GM23248 (cell line): ENCODE measurements at places on chromosomes 12 and 14. TPM values are rescaled to one million over a fixed set of nuclear protein-coding genes. Genes with fewer than 3 reads are reported as not detected.

Gene MAP3K12
- total RNA-seq, result 36.5 and 37.4 TPM in 2 replicates

Gene ERBB3
- 3.3 and 3.5 TPM in 2 replicates for total RNA-seq

Gene OTX2
- not detected in 2 replicates for total RNA-seq

DNA sequence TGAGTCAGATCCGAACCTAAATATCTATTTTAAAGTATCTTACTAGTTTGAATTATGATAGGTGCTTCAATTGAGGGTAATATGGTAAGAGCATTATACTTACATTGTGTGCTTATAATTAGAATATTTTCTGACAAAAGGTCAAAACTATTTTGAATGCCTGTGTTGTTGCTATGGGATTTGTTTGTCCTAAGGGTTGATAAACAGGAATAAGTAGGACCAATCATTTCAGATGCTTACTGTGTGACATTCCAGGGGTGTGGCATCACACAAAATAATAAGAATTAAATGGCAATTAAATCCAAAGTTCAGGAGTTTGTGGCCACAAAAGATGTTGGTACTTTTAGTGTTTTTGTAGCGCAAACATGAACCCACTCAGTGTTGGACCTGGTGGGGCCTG lies 256.2 kb upstream of the DDHD1 start:
- no peaks in the 10 kb centered on the region for H3K27me3 ChIP-seq
- no peak overlapping the region for H3K27ac ChIP-seq
- peaks cover 23% of the 10 kb centered on the region for H3K4me1 ChIP-seq
- no peaks in the 10 kb centered on the region for H3K36me3 ChIP-seq

GRCh38 chr14:104942586-104942985 lies 17.9 kb downstream of the PLD4 start:
- no peak for DNase-seq
- no peak overlapping the region for H3K27ac ChIP-seq
- no peaks in the 10 kb centered on the region for H3K4me1 ChIP-seq
- no peaks in the 10 kb centered on the region for H3K36me3 ChIP-seq
- H3K27me3 ChIP-seq, result no peaks in the 10 kb centered on the region

DNA sequence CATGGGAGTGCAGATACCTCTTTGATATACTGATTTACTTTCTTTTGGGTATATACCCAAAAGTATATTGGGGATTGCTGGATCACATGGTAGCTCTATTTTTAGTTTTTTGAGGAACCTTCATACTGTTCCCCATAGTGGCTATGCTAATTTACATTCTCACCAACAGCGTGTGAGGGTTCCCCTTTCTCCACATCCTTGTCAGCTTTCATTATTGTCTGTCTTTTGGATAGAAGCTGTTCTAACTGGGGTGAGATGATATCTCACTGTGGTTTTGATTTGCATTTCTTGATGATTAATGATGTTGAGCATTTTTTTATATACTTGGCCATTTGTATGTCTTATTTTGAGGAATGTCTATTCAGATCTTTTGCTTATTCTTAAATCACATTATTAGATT lies 44.1 kb upstream of the JDP2 start:
- H3K4me1 ChIP-seq, result no peaks in the 10 kb centered on the region
- no peak for DNase-seq
- no peaks in the 10 kb centered on the region for H3K36me3 ChIP-seq
- H3K4me3 ChIP-seq, result no peak overlapping the region
- H3K27ac ChIP-seq, result no peak overlapping the region
- peaks cover 13% of the 10 kb centered on the region for H3K27me3 ChIP-seq

Gene RIMBP2
- total RNA-seq, result not detected in 2 replicates

- no peaks in the 10 kb centered on the region for H3K4me1 ChIP-seq
- no peaks in the 10 kb centered on the region for H3K36me3 ChIP-seq
- no peaks in the 10 kb centered on the region for H3K27me3 ChIP-seq
- no peak overlapping the region for H3K27ac ChIP-seq
Observed at GRCh38 chr12:85085066-85085465, 48.9 kb downstream of the LRRIQ1 start.

DNA sequence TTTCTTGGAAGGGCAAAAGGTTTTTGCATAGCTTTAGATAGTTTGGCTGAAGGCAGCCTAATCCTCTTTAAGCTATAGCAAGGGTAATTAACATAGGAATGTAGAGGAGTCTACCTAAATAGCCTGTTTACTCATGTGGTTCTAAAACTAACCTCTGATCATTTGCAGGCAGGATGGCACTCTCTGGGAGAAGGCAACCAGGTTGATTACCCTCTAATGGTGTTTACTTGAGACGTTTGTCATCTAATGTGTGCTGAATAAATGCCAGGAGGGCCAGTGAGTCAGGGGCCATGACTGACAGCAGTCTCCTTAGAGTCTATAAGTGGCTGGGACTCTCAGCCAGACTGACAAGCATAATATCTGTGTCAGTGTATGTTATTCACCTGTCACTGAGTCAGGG lies 286.4 kb downstream of the PCNX1 start:
- no peaks in the 10 kb centered on the region for H3K27me3 ChIP-seq
- DNase-seq, result no peak
- no peak overlapping the region for H3K27ac ChIP-seq
- H3K4me3 ChIP-seq, result no peak overlapping the region
- H3K36me3 ChIP-seq, result no peaks in the 10 kb centered on the region

GRCh38 chr12:46661110-46661845 lies 164.5 kb downstream of the SLC38A4 start:
- H3K36me3 ChIP-seq, result no peaks in the 10 kb centered on the region
- H3K4me3 ChIP-seq, result peak overlapping the region; percentile 45
- H3K4me1 ChIP-seq, result peaks cover 82% of the 10 kb centered on the region
- DNase-seq, result peak; percentile 87
- no peaks in the 10 kb centered on the region for H3K27me3 ChIP-seq

Gene MANSC4
- not detected in 2 replicates for total RNA-seq

Gene RBMS2
- total RNA-seq, result 23.8 and 28.7 TPM in 2 replicates

DNA sequence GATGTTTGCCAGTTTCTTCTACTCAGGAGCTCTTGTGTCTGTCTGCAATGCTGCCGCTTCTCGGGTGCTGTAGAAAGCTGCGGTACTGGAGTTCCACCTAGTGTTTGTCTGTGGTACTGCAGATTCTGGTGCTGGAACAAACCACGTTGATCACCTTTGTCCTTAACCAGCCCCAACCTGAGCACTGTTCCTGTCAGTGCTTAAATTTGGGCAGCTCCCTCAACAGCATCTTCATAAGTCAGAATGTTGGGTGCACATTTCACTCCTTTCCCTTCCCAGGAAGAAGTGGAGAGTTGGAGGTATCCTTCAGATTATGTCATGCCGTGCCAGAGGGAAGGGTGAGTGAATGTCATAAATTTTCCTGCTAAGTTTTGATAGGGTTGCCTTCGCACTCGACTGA lies 48.7 kb upstream of the LALBA start:
- H3K4me1 ChIP-seq, result no peaks in the 10 kb centered on the region
- no peak overlapping the region for H3K4me3 ChIP-seq
- H3K27me3 ChIP-seq, result 0 out of 2 replicates have a peak, but pooled peaks cover 6% of the 10 kb centered on the region
- no peak overlapping the region for H3K27ac ChIP-seq

DNA sequence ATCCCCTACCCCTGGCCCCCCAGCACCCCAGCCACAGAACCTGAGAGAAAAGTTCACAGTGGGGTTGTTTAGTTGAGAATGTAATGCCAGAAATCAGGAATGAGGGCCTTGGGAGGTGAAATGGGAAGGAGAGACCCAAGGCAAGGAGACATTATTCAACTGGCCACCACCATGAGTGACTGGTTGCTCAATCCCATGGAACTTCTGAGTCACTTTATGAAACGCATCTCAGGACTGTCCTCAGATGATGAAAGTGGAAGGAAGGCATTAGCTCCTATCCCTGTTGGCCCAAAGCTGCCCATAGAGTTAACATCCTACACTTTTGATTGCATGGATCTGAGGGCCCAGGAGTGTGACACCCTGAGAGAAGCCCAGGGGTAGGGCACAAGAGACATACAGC lies 25.4 kb upstream of the TCL1A start:
- no peaks in the 10 kb centered on the region for H3K36me3 ChIP-seq
- no peak for DNase-seq
- H3K27ac ChIP-seq, result no peak overlapping the region
- no peaks in the 10 kb centered on the region for H3K4me1 ChIP-seq
